DMS53 (cell line): ENCODE measurements at places on chromosomes 7 and 10.

DNA sequence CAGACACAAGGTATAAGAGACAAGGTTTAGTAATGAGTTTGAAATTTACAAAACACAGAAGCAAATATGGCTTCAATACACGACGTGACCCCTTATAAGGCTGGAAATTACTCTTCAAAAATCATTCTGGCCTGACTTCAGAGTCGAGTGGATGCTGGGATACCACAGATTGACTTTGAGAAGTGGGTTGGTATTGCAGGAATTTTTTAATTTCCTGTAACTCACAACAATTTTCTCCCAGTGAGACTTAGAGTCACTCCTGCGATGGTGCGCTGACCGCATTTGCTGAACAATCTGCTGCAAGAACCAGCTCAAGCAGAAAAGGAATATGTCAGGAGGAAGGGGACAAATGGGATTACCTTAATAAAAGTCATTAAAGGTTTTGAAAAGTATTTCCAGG lies 132.1 kb downstream of the EMX2 start:
- no peak for DNase-seq

GRCh38 chr7:31410265-31410664 lies 69.7 kb upstream of the NEUROD6 start:
- DNase-seq = no peak

GRCh38 chr10:115417585-115418265 lies 324.6 kb downstream of the ATRNL1 start:
- DNase-seq = peak; percentile 86

GRCh38 chr7:41024126-41024525 lies 678.8 kb downstream of the INHBA start:
- no peak for DNase-seq

- DNase-seq = no peak
Measured at GRCh38 chr10:96254976-96255375, 16.4 kb downstream of the BLNK start.

DNA sequence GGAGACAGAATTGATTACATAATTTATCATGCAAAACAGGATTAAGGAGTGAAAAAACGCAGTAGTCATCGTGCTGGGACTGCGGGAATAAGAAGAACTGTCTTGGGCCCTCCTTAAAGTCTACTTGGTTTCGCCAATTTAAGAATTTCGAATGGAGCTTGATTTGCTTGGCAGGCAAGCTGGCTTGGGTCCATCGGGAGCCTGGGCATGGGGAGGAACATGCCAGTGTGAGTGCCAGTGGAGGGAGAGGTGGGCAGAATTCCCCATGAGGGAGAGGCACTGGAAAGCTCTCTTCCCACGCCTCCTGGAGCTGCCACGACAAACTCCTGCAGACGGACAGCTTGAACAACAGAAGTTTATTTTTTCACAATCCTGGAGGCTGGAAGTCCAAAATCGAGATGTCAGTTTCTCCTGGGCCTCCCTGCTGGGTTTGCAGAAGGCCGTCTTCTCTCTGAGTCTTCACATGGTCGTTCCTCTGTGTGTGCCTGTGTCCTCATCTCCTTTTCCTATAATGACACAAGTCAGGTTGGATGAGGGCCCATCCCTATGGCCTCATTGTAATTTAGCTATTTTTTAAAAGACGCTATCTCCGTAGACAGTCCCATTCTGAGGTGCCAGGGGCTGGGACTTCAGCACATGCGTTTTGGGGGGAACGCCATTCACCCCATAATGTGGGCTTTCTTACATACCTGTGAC lies 528.7 kb upstream of the DPP6 start:
- no peak for DNase-seq

DNA sequence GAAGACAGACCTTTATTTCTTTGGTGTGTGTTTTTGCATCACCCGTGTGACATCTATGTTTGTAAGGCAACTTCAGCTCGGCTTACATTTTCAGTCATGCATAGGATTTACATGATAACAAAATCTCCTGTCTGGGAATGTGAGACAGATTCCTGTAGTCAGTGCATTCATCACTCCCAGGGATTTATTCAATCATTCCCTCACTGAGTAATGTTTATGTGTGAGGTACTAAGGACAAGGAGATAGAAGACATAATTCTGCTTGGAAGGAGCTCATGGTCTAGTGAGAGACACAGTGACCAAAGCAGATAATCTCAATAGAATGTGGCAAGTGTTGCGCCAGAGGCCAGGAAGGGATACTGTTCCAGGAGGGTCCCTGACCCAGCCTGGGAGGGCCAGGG lies 35.2 kb upstream of the BMPER start:
- peak; percentile 39 for DNase-seq

DNA sequence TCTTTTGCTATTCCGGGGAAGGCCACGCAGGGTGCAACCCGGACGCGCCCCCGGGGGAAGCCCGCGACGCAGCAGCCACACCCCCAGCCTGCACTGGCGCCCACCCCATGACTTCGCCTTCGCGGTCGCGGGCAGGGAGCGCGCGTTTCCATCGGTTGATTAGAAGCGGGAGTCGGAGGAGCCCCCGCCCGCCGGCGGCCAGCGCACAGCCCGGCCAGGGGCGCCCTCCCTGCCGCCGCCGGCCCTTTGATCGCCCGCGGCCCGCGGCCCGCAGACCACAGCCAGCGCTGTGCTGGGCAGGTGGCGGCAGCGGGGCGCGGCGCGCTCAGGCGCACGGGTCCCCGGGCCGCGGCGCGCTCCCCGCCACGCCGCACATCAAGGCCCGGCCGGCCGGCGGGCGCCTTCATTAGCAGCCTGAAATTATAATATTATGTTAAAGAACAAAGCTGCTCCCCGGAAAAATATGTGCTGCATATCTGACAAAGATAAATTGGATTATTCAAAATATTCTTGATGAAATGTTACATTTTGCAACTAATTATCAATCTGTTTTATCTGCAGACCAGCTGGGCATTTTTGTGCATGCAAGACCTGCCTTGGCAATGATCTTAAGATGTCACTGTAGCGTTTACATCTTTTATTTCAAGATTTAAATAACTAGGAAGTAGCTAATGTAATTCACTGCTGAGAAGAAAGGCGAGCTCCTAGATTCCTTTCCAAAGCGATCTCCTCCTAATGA lies 160.7 kb upstream of the MKI67 start:
- no peak for DNase-seq

DNA sequence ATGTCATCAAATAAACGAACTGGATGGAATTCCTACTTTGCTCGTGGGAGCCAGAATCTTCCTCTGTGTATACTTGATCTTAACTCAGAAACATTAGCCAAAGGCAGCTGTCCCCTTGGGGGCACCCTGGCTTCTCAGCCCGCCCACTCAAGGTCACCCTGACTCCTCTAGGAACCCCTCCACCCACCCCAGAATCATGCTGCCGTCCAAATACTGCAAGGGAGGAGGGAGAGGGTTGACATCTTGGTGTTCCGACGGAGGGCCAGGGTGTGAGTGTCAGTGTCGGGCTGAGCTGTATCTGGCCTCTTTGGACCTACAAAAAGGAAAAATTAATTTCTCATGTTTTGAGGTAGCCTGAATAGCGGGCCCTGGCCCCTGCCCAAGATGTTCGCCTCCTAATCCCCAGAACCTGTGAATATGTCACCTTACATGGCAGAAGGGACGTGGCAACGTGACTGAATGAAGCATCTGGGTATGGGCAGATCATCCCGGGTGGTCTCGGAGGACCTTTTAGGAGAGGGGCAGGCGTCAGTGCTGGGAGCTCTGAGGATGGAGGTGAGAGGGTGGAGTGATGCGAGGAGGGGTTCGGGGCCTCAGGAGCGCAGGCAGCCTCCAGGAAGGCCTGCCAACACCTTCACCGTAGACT lies 40.5 kb upstream of the RBM33 start:
- no peak for DNase-seq

- DNase-seq = no peak
Measured at GRCh38 chr10:77027576-77027975, 610.0 kb downstream of the KCNMA1 start.

GRCh38 chr7:66766041-66766440 lies 25.5 kb downstream of the RABGEF1 start:
- no peak for DNase-seq

DNA sequence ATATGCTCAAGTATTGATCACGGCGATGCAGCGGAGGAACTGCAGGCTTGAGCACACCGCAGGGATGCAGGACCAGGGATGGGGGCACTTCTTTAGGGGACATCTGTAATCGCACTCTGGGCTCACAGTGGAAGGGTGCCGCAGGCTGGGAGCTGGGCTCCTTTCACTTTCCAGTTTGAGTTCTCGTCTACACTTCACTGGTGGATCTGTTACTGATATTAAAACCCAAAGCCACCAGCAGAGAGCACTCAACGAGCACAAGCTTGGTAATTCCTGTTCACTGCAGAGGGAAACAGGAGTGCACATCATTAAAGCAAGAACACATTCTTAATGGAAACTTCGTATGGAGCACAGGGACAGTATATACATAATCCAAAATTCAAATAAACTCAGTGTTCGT lies 91.3 kb downstream of the PARD3 start:
- peak; percentile 72 for DNase-seq

GRCh38 chr10:26499426-26499825 lies 61.3 kb downstream of the APBB1IP start:
- DNase-seq = no peak

GRCh38 chr10:36669615-36670352 lies 455.6 kb upstream of the ANKRD30A start:
- DNase-seq = no peak

GRCh38 chr10:91023700-91024398 lies 103.0 kb upstream of the ANKRD1 start:
- no peak for DNase-seq

DNA sequence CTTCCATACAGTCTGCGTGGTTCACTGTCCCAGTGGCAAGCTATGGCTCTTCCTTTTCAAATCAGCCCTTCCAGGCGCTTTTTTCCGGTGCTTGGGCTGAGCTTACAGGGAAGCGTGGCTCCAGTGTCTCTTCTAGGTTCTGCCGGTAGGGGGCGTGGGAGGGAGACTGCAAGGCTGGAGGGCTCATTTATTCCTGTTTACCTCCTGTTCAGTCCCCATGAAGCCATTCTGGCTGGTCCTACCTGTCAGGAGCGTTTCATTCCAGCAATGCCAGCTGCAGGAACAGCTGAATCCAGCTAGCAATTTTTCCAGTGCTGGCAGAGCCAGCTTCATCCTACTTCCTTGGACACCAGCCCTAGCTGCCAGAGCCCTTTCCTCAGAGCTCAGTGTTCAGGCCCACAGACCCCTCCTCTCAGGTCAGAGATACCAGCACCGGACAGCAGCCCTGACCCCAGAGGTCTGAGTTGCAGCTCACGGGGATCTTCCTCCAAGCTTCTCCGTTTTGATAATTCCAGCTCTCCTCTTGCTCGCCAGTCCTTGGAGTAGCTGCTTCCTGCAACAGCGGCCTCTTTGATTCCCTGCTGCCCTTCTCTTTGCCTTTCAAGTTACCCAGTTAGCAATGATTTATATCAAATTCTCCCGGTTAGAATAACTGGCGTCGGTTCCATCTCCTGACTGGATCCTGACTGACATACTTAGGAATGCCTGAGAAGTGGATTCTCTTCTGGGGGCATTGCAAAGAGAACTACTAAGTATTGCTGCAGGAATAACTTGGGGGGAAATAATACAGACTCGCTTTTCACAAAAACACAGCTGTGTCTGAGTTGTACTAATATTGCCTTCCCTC lies 129.8 kb downstream of the FRMD4A start:
- peak; percentile 72 for DNase-seq

GRCh38 chr7:137287651-137288258 lies 55.8 kb downstream of the PTN start:
- peak; percentile 65 for DNase-seq

GRCh38 chr10:80659289-80659688 lies 121.6 kb downstream of the SH2D4B start:
- no peak for DNase-seq

GRCh38 chr7:129557686-129558481 lies 53.6 kb upstream of the NRF1 start:
- DNase-seq = no peak

GRCh38 chr7:38855867-38856266 lies 53.1 kb downstream of the VPS41 start:
- peak; percentile 30 for DNase-seq

- no peak for DNase-seq
Measured at GRCh38 chr7:46059308-46060020, 138.4 kb upstream of the IGFBP3 start.

DNA sequence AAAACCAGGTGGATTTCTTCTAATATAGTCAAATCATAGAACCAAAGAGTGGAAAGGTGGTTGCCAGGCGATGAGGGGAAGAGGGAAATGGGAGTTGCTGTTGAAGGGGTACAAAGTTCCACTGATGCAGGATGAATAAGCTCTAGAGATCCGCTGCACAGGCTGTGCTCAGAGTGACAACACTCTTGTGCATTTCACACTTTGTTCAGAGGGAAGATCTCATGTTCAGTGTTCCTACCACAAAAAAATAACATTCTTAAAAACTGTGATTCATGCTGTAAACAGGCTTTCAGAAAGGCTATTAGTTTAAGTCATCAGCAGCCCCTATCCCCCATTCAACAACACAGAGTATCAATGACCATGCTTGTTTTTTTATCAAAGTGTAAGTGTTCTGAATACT lies 213.8 kb downstream of the COBL start:
- no peak for DNase-seq

DNA sequence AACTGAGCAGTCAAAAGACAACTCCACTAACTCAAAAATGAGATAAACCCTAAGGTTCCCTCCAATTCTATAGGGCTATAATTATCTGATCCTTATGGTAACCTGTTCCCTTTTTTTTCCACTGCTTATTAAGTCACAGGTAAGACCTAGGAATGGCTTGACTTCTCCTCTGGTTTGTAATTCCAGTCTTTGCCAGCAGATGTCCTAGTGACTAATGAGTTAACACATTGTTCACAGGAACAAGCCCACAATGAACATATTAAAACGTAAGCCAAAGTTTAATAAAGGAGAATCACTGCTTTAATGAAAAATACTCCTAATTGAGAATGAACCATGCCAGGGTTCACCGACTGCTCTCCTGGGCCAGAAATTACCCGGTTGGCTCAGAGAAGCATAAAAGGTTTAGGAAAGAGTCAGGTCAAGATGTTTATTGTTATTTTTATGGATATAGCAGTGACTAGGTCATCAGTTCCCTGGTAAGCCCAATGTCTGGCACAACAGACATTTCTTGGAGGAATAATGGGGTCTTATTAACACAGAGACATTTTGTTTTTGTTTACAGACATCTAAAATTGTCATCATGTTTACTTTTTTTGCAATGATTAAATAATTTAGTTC lies 120.1 kb downstream of the ELAPOR2 start:
- DNase-seq = peak; percentile 91

GRCh38 chr10:51108406-51108805 lies 34.1 kb downstream of the PRKG1 start:
- DNase-seq = no peak

- DNase-seq = no peak
Measured at GRCh38 chr7:128932862-128933179, 4.9 kb upstream of the IRF5 start.
